Kidney glomerular epithelial cell (primary cell): ENCODE measurements at places on chromosomes 7 and 10.
A peak's percentile ranks its signal among the peaks of the same experiment; 100 is the strongest.

GRCh38 chr7:45888185-45888992 is at the start of gene IGFBP1:
Gene IGFBP1 (plus strand): TSS chr7:45888488. CDS start chr7:45888653, 165 bp downstream.
- peak; percentile 41 for DNase-seq

GRCh38 chr7:114412548-114412947 is 2.1 kb upstream of the FOXP2 start:
- no peak for DNase-seq

- DNase-seq = peak; percentile 56
Measured at GRCh38 chr10:59905731-59906416, 482 bp downstream of the CCDC6 start.

DNA sequence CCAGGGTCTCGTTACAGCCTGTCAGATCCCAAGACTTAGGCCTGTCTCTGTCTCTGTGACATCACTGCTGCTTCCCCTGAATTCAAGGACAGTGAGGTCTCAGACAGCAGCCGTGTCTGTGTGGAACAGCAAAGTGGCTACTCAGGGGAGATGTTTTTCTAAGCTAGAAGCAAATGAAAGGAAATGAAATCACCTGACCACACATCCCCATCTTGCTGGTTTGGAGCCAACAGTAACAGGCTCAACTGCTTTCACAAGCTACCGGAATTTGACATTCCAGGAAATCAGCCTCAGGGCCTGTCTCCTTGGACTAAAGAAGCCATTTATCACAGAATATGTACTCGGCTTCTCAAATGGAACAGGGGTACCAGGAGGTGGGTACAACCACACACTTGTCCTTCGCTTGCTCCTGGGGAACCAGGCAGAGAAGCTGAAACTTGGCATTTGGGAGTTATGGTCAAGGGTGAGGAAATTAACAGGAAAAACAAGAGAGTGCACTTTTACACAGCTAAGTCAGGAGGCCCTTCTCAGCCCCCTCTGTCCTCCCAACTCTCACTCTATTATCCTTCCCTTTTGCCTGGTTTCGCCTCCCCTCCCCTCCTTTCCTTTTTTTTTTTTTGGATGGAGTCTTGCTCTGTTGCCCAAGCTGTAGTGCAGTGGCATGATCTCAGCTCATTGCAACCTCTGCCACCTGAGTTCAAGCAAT is 73.2 kb downstream of the SPDYE5 start:
- peak; percentile 94 for DNase-seq

GRCh38 chr7:4957847-4958476 is 1.0 kb downstream of the MMD2 start:
- DNase-seq = no peak

GRCh38 chr10:5396556-5397300 is 7.9 kb downstream of the TUBAL3 start:
- no peak for DNase-seq

- peak; percentile 61 for DNase-seq
Measured at GRCh38 chr10:98433881-98434732, 12.6 kb downstream of the HPS1 start.
